Activated T-cell treated with anti-CD3 and anti-CD28 coated beads, Interleukin-2, amount 50 U/mL, for 1 hour (primary cell): ENCODE measurements at places on chromosomes 7 and 10.

- DNase-seq, result no peak
Observed at GRCh38 chr7:21579341-21580072, 36.7 kb downstream of the DNAH11 start.

- DNase-seq, result no peak
Observed at GRCh38 chr7:23076772-23077171, 28.8 kb upstream of the KLHL7 start.

DNA sequence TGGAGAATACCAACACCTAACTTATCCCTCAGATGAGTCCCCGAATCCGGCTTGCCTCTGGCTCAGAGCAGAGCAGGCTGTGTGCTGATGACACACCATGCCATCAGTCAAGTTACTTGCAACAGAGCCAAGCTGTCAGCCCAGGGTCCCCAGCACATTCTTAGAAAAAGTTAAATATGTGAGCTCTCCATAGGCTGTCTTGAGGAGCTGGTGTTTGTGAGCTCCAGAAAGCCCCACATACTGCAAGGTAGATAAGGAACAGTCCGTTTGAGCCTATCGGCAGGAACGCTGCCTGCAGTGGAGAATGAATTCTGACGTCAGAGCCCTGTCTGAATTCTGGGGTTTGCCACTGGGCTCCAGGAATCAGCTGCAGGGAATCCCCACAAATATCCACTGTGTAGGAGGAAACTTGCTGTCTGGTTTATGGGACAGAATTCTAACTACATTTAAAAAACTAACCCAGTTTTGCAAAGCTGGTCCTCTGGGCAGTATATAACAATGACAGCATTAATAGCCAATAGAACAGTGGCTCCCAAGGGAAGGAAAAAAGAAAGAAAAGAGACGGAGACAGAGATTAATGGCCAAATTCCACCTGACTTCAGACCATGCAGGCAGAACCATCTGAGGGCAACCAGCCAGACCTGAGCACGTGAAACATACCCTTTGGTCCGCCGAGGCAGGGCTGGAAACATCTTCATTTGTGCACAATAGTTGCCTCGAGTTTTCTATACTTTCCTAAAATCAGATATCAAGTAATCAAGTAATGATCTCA lies 3.6 kb downstream of the SFXN4 start:
- DNase-seq, result no peak

GRCh38 chr7:5083311-5083711 lies 37.7 kb downstream of the RBAK start:
- no peak for DNase-seq

- no peak for DNase-seq
Observed at GRCh38 chr7:48101352-48101751, 12.3 kb downstream of the UPP1 start.

DNA sequence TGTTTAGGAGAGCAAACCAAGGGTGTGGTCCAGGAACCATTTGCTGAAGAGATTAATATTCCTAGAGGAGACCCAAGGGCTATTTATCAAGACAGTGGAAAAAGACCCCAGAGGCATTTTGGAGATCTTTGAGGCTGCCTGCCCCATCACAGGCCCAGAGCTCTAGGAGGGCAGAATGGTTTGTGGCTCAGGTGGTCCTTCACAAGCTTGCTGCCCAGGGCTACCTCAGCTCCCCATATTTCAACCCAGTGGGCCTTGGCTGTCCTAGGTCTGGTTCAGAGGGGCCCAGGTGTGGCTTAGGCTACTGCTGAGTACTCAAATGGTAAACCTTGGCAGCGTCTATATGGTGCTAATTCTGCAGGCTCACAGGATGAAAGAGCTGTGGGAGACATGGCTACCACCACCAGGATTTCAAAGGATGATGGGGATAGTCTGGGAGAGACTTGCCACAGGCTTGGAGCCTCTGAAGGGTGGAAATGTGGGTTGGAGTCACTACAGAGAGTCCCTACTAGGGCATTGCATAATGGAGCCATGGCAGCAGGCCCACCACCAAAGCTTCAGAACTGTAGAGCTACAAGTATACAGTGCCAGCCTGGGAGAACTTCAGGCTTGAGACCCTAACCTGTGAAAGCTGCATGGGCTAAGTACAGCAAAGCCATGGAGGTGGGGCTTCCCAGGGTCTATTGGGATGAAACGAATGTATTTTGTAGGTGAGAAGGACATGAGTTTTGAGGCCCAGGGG lies 24.3 kb downstream of the PTEN start:
- DNase-seq, result no peak

DNA sequence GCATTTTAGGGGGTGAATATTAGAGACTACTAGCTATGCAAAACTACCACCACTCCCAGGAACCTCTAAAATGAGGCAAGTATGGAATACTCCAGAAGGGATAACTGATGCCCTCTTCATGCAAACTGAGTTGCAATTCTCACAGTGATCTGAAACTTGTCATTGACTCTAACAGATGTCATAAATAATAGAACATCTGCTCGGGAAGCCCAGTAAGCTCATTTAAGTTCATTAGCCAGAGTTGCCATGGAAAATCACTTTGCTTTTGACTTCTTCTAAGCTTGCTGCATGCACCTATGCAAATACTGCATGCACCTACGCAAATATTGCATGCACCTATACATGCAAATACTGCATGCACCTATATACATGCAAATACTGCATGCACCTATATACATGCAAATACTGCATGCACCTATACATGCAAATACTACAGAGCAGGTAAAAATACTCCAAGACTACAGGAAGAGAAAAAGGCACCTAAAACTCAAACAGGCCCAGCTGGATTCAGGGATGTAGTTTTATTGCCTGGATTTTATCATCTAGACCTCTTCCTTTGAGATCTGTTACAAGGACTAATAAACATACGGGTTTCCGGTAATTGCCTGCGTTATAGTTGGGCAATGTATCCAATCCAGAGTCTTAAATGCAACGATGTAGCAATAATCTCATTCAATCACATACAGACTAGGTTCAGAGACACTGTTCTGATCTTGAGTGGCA lies 1061.1 kb upstream of the AUTS2 start:
- DNase-seq, result no peak

DNA sequence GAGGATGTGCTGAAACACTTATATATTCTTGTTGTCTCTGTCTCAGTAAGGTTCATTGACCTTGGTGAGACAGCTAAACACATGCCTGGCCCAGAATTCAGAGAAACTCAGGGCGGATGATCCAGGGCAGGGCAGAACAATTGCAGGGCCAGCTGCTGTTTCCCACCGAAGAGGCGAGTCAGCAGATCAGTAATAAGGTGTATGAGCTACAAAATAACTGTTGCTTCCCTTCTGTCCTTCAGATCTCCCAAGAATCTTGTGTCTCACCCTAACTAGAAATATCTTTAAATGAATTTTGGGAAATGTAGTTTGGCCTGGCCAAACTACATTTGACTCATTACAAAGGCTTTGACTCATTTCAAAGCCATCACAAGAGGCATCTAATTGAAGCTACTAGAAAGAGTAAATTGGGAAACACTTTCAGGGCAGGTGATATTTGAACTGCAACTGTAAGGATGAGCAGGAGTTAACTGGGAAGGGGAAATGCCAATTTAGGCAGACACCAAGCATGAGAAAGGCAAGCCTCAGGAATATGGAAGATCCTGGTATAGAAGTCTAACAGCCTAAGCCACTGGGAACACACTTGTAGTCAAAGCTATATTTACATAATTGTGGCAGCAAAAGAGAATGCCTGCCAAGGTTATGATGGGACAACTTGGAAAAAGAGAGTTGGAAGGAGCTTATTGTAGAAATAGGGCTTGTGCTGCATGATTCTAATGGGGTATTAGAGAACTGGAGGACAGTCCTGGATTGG lies 24.5 kb upstream of the CELF2 start:
- no peak for DNase-seq

- no peak for DNase-seq
Observed at GRCh38 chr7:99468336-99468918, 2.5 kb upstream of the ATP5MF start.

GRCh38 chr7:53531-53930 lies 138.8 kb upstream of the FAM20C start:
- DNase-seq, result no peak

DNA sequence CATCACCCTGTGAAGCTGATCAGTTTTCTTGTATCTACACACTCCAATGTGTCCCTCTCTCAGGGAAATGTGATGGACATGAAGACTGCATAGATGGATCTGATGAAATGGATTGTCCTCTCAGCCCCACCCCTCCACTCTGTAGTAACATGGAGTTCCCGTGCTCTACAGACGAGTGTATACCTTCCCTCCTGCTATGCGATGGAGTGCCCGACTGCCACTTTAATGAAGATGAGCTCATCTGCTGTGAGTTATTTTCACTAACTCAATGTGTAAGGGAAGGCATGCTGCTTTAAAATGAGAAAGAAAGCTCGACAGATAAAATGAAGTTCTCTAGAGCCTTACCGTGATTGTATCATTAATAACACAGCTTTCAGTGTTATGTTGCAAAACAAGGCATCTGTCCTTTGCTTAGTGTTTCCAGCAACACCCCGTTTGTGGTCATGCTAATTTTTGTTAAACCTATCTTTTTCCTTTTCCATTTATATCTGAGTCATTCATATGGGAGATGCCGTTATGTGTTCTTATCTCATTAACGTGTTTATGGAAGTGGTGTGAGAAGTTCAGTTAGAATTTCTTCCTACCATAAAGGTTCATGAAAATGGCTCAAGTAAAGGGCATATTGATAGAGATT lies 220.9 kb upstream of the PLXDC2 start:
- DNase-seq, result no peak

DNA sequence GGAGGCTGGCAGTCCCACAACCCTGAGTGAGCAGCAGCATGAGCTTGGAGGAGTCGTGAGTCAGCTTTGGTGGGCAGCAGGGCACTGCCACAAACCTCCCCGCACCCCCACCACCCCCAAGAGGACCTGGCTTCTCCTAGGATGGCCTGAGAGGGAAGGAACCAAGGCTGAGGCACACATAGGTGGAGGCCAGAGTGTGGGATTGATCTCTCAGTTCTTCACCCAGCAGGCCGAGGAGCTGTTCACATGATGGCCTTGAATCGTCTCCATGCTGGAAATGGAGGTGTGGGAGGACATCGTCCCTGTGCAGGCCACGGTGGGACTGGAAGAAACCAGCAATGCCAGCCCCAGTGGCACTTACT lies 17.4 kb upstream of the GDF10 start:
- no peak for DNase-seq

GRCh38 chr7:29160080-29160479 lies 13.7 kb upstream of the CPVL start:
- DNase-seq, result no peak

DNA sequence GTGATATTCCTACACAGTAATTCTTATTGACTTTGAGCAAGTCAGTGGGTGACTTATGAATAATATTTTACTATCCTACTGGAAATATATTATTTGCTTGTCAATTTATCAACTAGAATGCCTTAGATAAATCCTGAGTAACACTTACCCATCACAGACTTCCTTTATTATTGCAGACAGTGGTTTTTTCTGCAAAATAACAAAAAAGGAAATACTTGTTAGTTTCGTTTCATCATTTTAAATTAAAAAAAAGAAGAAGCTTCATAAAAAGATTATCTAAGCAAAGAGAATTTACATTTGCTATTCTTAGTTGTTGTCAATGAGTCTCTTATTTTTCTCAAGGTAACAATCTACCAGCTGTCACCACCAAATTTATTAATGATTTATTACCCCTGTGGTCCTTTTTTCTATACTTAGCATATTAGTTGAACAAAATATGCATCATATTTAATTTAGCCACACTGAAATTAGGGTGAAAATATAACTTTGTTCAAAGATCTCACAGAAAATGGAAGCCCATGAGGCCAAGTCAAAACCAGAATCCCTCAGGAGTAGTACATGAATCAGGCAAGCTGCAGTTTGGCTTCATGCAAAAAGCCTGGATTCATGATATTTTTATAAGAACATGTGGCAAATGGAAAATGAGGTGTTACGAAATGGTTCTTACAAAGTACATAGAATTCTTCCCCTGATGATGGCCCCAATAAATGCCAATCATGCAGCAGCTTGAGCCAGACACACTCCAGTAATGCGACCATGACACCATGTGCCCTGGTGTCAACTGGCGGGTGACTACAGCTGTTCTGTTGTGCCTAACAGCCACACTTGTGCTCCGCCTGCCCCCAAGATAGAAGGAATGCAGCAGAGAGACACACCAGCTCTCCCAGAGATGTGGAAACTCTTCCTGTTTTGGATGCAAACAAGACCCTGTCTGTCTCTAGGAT lies 132.6 kb downstream of the ELMO1 start:
- DNase-seq, result no peak

GRCh38 chr10:93086289-93086688 lies 12.6 kb downstream of the CYP26A1 start:
- DNase-seq, result no peak

DNA sequence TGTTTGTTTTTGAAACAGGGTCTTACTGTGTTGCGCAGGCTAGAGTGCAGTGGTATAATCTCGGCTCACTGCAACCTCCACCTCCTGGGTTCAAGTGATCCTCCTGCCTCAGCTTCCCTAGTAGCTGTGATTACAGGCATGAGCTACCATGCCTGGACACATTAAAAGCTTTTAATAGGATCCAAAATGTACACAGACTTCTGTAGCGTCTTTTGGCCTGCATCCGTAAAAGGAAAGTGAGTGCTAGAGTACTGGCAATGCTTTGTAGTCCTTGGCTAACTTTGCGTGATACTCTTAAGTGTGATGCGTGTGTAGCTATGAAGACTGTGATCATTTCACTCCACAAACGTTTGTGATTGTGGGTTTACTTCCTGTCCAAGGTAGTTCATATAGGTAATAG lies 13.3 kb downstream of the ZRANB1 start:
- no peak for DNase-seq

- DNase-seq, result no peak
Observed at GRCh38 chr10:129222436-129222835, 244.6 kb upstream of the MGMT start.

GRCh38 chr7:38235606-38236005 lies 37.8 kb downstream of the TARP start:
- DNase-seq, result no peak

DNA sequence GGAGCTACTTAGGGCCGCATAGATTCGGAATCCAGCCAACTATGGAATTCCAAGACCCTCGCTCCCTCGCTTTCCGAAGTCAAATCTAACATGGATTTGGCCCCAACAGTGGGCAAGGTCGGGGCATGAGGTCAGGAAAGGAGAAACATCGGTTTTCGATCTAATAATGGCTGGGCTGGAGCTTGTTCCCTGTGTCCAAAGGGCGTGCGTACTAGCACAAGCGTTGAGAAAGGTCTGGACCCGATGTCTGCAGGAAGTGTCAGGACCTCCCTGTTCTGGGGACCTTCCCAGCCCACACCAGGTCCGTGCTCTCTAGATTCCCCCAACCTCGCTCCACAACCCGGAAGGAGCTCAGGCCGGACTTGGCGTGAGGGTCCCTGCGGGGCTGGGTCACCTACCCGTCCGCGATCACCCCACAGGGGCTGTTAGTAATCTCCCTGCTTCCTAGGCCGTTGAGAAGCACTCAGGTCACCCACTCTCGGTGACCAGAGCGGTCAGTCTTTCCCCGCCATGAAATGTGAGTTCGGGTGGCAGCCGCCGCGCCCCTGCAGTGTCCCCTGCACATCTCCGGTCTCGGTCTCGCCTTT lies 4.8 kb downstream of the FEZF1 start:
- DNase-seq, result no peak

GRCh38 chr7:107946451-107946850 lies 55.5 kb downstream of the DLD start:
- no peak for DNase-seq

GRCh38 chr10:71782221-71782916 lies 9.0 kb upstream of the VSIR start:
- no peak for DNase-seq
